ENCODE measurements at places on chromosomes 12 and 14. TPM values are rescaled to one million over a fixed set of nuclear protein-coding genes. Genes with fewer than 3 reads are reported as not detected.

The UNC119B gene
- 13.8 TPM for total RNA-seq

The IL31 gene
- not detected for total RNA-seq

The ANO2 gene
- total RNA-seq = not detected

The LRFN5 gene
- 2.9 TPM for total RNA-seq

The RNU4-1 gene
- total RNA-seq = under 0.01 TPM

The CLEC9A gene
- total RNA-seq = not detected

The TMEM63C gene
- not detected for total RNA-seq

The PLEKHG3 gene
- total RNA-seq = 9.1 TPM

The KRT75 gene
- total RNA-seq = not detected

The PRKAG1 gene
- 70.3 TPM for total RNA-seq

The MAP3K9 gene
- 0.84 TPM for total RNA-seq

The SIX6 gene
- total RNA-seq = not detected

The TMEM253 gene
- not detected for total RNA-seq

The ERBB3 gene
- 0.45 TPM for total RNA-seq

The DACT1 gene
- 1.2 TPM for total RNA-seq

The LMO3 gene
- total RNA-seq = not detected

The KRT74 gene
- total RNA-seq = not detected

The FITM1 gene
- not detected for total RNA-seq

The PLEKHH1 gene
- 0.34 TPM for total RNA-seq
